Activated CD4-positive, alpha-beta memory T cell treated with anti-CD3 and anti-CD28 coated beads for 36 hours (primary cell): ENCODE measurements at places on chromosomes 16 and 17. TPM values are rescaled to one million over a fixed set of nuclear protein-coding genes. Genes with fewer than 3 reads are reported as not detected.

C16orf95 gene
- total RNA-seq: 10.9 TPM

EVI2B gene
- 14.1 TPM for total RNA-seq

ACSM5 gene
- not detected for total RNA-seq

NGFR gene
- total RNA-seq: 0.17 TPM

TEDC2 gene
- total RNA-seq: 23.9 TPM

RASD1 gene
- 0.27 TPM for total RNA-seq

SDR42E1 gene
- total RNA-seq: 4.1 TPM

CCDC200 gene
- total RNA-seq: not detected

GAS2L2 gene
- not detected for total RNA-seq

ROGDI gene
- total RNA-seq: 6.3 TPM

ABCA8 gene
- not detected for total RNA-seq

KRT20 gene
- total RNA-seq: not detected

TRPV3 gene
- total RNA-seq: 0.77 TPM

GP1BA gene
- total RNA-seq: not detected

SEC14L1 gene
- total RNA-seq: 68.5 TPM

CA7 gene
- 0.12 TPM for total RNA-seq

MYH1 gene
- total RNA-seq: not detected

EVI2A gene
- 25.5 TPM for total RNA-seq

NPB gene
- total RNA-seq: not detected

CDRT4 gene
- 6.8 TPM for total RNA-seq

MOSMO gene
- 8.1 TPM for total RNA-seq

RAPGEFL1 gene
- 6.1 TPM for total RNA-seq

NPIPA8 gene
- total RNA-seq: 0.43 TPM

PPY gene
- not detected for total RNA-seq

NOD2 gene
- total RNA-seq: 18.7 TPM

CACNG3 gene
- not detected for total RNA-seq

GUCY2D gene
- total RNA-seq: not detected

ABCA10 gene
- 0.22 TPM for total RNA-seq

CACNA1H gene
- total RNA-seq: 0.61 TPM

SLC38A8 gene
- not detected for total RNA-seq

CX3CL1 gene
- not detected for total RNA-seq

SLC16A11 gene
- total RNA-seq: 1.4 TPM

TBC1D3 gene
- total RNA-seq: not detected

EFCAB13 gene
- 4.6 TPM for total RNA-seq

THAP11 gene
- total RNA-seq: 31.8 TPM

KCTD19 gene
- 2.5 TPM for total RNA-seq

RHBDF1 gene
- total RNA-seq: 0.43 TPM

KCNJ2 gene
- not detected for total RNA-seq

NPIPB13 gene
- 11.9 TPM for total RNA-seq

PRSS33 gene
- not detected for total RNA-seq

RCVRN gene
- total RNA-seq: not detected

SMIM36 gene
- not detected for total RNA-seq
